ENCODE measurements at places on chromosomes 4 and X.

DNA sequence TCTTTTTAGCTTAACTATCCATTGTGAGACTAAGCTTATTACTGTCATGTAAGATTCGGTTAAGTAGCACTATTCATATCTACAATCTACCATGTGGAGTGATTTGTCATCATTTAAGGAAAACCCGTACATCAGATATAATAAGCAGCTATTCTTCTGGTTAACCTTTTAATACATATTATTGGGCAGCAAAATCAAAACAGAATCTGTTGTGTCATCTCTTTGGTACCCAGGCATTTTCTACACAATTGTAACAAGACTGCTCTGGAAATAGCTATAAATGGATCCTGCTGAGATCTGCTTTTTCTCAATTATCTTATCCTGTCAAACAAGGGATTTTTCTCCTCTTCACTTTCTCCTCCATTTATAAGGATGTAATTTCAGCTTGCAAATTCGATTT lies 521.5 kb upstream of the MAGEB2 start:
- no peak for DNase-seq

GRCh38 chr4:6328526-6328925 lies 58.9 kb downstream of the WFS1 start:
- DNase-seq = no peak

DNA sequence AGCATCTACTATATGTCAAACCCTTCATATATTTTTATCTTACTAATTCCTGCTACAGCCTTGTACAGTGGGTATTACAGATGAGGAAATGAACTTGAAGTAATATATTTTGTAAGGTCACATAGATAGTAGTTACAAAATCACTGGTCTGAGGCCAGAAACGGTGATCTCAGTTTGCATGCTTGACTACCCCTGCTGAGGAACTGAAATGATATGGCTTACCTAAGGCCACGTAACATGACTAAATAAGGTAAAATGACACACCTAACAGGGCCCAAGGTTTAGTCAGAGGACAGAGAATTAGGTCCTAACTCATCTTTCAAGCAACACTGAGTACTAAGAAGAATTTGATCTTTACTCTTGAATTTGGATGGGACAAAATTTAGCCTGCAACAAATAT lies 1.5 kb upstream of the COMMD8 start:
- DNase-seq = no peak

DNA sequence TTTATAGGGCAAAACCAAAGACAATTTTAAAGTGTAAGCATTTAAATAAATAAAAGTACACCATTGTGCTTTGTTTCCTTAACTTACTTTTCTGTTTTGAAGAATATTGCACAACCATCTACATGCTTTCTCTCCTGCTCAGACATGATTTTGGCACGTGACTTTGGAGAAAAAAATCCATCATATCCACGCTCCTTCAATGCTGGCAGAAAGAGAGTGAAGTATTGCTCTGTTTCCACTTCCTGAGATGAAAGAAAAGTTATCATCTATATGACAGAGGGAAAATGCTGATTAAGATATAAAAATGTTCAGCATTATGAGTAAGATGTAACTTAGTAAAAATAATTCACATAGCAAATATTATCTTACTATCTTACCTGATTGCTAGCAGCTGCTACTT lies 77.1 kb downstream of the CNOT6L start:
- no peak for DNase-seq

DNA sequence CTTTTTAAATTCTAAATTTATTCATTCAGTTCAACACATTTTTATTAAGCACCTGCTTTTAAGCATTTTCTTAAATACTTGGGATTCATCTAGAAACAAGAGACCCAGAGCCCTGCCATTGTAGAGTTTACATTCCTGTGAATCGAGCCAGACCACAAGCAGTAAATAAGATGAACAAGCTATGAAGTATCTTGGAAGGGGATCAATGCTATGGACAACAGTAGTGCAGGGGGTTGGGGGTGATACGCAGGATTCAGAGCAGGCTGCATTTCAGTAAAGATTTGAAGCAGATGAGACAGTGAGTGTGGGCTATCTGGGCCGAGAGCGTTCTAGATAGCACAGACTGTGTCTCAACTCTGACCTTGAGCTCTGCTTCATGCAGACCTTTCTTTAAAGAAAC lies 35.1 kb downstream of the CLDN22 start:
- no peak for DNase-seq

DNA sequence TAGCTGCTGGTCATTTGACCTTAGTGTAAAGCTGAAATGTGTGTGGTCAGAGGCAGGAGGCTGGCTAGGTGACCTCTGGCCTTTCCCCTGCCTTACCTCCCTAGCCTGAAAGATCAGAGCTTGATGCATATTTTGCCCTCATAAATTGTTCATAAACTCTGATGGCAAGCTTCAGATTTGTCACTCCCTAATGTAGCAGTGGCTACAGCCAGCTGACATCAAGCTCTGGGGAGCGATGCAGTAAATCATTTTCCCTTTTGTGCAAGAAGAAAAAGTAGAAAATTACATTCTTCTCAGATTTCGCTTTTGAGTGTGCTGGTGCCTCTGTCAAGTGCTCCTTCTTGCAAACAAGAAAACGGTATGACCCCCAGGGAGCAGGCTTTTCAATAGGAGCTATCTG lies 87.7 kb upstream of the MAGEA4 start:
- DNase-seq = no peak

GRCh38 chr4:86218746-86219473 lies 140.9 kb downstream of the MAPK10 start:
- DNase-seq = no peak

DNA sequence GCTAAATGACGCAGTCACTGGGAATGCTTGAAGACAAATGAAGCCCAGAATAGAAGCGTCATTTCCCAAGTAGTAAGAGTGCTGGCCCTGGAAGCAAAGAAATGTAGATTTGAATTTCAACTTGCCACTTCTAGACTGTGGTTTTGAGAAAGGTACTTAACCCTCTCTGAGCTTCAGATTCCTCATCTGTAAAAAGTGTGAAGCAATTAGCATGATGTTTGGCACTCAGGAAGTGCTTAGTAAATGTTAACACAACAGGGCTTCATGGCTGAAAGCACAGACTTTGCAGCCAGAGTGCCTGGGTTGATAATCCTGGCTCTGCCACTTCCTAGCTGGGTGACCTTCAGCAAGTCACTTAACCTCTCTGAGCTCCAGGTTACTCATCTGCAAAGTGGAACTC lies 147.4 kb upstream of the RPS6KA3 start:
- no peak for DNase-seq

DNA sequence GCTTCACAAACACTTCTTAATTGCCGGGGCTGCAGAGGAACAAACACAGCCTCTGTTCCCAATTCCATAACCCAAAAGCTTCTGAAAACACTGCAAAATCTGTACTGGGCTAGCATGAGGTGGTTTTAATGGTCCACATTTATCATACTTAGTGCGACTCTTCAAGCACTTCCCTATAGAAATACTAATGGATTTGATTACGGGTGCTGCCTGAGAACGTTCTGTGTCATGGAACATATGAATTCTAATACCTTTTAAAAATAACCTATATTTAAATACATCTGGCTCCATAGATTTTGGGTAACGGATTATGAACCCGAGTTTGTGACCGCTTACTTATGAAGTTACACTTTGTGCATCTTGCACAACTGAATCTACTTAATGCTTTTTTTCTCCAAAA lies 35.4 kb upstream of the STS start:
- no peak for DNase-seq

- no peak for DNase-seq
Observed at GRCh38 chr4:118743867-118744266, 58.7 kb downstream of the METTL14 start.

- DNase-seq = no peak
Observed at GRCh38 chr4:109728385-109728784, 1.5 kb downstream of the PLA2G12A start.

DNA sequence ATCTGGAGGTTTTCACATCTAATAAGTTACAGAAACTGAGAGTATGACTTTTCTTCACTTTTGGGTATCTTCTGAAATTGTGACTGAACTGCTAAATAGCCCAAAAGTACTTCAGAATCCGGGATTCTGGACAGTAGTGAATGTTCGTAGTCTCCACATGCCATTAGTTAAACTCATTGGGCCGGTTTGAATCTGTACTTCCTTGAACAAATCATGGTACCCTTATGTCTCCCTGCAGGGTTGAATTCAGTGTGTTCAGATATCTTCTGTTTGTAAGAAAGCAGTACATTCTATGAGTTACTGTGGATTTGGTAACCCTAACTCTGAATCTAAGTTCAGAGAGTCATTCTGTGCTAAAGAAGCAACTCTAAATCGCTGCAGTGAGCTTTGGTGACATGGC lies 33.6 kb downstream of the FAM193A start:
- DNase-seq = no peak

- DNase-seq = no peak
Observed at GRCh38 chrX:124332481-124333424, at the start of gene TEX13D. TSS of gene TEX13D (plus strand) at chrX:124332660. CDS start at chrX:124332918, 258 bp downstream.

DNA sequence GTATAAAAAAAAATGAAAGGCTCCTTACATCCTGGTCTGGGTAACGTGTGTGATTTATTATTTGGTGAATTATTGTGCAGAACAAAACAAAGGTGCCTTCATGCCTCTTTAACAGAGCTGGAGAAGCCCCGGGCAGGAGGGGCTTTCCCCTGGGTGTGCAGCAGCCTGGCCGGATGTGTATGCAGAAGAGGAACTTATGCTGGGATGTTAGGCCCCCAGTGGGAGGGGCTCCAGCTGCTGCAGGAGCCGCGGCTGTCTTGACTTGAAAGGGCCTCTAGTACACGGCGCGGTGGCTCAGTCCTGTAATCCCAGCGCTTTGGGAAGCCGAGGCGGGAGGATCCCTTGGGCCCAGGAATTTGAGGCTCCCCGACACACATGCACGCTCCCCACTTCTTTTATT lies 16.0 kb downstream of the CCNQ start:
- DNase-seq = no peak

DNA sequence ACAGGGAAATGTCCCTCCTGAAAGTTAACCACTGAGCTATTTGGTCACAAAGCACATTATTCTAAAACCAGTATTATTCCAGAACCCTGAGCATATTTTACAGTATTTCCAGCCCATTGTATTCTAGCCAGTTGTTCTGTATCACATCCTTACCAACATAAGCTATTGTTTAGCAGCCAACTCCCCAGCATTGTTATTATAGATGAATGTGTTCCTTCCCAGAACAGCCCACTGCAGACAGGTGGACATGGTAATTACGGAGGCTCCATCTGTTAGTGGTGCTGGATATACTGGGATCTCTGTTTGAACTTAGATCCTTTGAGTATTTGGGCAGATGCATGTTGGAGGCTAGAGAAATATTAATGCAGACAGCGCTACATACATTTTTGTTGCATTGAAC lies 126.1 kb downstream of the MGST2 start:
- DNase-seq = no peak

- no peak for DNase-seq
Observed at GRCh38 chr4:177673985-177674489, 231.8 kb upstream of the AGA start.

DNA sequence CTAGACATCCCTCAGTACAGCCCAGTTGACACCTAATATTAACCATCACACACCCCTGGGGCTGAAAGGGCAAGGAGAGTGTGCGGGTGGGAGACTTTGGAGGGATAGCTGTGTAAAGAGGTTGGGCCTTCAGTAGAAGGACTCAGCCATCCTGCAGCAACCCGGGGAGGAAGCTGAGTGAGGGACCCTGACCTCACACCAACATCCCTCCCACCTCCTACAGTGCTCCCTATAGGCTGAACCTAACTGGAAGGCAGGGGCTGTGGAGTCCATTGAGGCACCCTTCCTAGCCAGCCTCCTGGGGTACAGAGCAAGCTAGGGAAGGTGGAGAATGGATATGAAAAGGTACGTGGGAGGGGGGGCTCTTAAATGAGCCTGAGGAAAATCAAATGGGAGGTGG lies 276.3 kb downstream of the PTTG2 start:
- DNase-seq = no peak

DNA sequence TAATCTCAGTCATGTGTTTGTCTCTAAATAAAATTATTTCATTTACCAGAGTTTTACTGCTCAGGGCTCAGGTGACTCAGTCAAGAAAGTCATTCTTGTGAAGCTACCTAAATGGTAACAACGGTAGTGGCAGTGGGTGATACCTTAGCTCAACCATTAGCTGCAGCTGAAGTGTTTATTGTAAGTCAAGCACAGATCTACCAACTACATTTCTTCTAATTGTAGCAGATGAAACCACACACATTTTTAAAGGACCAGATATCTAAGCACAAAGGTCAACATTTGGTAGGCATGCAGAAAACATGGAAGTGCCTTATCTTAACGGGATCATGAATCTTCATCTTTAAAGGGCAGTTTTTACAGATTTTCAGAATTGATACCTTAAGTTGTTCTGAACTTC lies 79.1 kb downstream of the FAT4 start:
- DNase-seq = no peak

DNA sequence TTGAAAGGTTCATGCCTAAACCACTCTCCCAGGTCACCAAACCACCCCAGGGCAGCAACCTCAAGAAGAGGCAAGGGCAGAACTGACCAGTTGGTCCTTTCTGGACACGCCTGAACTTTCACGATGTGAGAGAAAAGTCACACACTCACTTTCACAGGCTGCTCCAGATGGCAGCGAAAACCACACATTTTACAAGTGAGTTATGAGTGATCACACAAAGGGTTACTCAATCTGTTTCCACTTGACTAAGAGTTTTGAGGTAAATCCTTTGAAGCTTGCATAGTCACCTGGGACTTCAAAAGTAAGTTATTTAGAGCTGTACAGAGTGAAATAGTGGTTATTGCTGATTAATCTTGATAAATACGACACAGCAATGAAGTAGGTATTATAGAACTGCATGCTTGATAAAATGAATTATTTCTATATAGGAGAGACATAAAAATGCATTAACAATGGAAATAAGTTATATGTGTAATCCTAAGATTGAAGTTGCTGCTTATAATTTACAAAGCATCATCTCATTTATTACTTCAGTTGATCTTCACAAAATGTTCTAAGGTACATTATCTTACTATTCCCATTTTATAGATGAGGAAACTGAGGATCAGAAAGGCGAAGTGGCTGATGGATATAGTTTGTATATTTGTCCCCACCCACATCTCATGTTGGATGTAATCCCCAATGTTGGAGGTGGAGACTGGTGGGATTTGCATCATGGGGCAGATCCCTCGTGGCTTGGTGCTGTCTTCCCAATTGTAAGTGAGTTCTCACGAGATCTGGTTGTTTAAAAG lies 103.0 kb upstream of the KLF3 start:
- DNase-seq = no peak

- DNase-seq = no peak
Observed at GRCh38 chr4:5545271-5545670, 163.1 kb downstream of the EVC2 start.

- DNase-seq = peak; percentile 35
Observed at GRCh38 chr4:825971-826330, at the start of gene CPLX1. TSS of gene CPLX1 (minus strand) at chr4:826129. CDS start at chr4:824522, 1,607 bp downstream.

- DNase-seq = peak; percentile 23
Observed at GRCh38 chr4:56434599-56435139, 746 bp downstream of the PPAT start.

- DNase-seq = no peak
Observed at GRCh38 chr4:105145903-105146275, 787 bp upstream of the TET2 start.

GRCh38 chrX:49214996-49215526 lies 15.1 kb upstream of the SYP start:
- DNase-seq = no peak

- no peak for DNase-seq
Observed at GRCh38 chr4:85842540-85842939, 367.6 kb downstream of the ARHGAP24 start.
